ENCODE measurements at places on chromosomes 7 and 10.

- DNase-seq = no peak
Measured at GRCh38 chr10:13402021-13402420, 53.9 kb upstream of the SEPHS1 start.

- DNase-seq = no peak
Measured at GRCh38 chr10:24467136-24467535, 256.6 kb downstream of the ARHGAP21 start.

DNA sequence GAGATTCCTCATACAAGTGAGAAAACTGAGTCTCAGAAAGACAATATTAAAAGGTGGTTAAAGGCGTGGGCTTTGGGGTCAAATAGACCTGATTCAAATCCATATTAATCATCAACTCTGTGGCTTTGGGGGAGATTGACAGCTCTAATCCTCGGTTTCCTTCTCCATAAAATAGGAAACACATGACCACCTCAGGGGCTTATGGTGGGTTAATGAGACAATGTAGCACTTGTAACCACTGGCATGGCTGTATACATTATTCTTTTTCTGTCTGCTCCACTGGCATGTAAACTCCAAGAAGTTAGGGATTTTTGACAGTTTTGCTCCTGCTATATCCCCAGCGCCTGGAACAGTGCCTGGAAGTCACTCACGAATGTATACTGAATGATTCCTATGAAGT, 120.8 kb upstream of the GAD2 start:
- DNase-seq = no peak

- DNase-seq = no peak
Measured at GRCh38 chr10:128102480-128103228, 23.6 kb downstream of the MKI67 start.

- no peak for DNase-seq
Measured at GRCh38 chr10:112059220-112059619, 124.3 kb downstream of the GPAM start.

GRCh38 chr10:28217848-28218247, 85.0 kb downstream of the MPP7 start:
- no peak for DNase-seq

DNA sequence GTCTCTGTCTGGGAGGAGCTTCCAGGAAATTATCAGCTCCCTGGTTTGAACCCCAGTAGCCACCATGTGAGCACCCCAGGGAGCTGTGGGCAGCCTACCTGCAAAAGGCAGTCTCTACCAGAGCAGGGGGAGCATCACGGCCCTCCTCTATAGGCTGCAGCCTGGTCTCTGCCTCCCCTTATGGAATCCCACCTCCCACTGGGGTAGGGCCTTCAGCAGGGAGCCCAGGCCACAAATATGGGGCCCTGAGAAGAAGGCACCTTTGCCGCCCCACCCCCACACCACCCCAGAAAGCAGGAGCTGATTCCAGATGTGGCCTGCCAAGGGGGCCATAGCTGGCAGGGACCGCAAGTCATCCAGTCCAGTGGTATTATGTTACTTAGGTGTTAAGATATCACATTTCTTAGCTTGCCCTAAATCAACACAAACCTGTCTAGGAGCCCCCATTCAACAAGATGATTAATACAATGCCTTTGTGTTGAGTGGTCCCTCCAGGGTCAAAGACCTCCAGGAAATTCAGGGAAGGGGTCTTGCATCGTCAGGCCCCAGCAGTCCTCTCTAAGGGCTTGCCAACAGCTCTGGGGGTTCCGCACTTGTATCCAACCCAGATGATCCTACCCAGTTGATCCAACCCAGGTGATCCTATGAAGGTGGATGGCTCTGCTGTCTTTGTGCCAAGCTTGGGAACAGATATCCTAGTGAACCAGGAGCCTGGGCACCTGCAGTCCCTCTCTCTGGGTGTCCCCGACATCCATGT, 114.9 kb downstream of the OAT start:
- DNase-seq = no peak

Measured in CD4-positive, alpha-beta T cell treated with Interleukin-17A for 4 hours (primary cell).